ENCODE measurements at places on chromosomes 3 and 15.
A peak's percentile ranks its signal among the peaks of the same experiment; 100 is the strongest.

DNA sequence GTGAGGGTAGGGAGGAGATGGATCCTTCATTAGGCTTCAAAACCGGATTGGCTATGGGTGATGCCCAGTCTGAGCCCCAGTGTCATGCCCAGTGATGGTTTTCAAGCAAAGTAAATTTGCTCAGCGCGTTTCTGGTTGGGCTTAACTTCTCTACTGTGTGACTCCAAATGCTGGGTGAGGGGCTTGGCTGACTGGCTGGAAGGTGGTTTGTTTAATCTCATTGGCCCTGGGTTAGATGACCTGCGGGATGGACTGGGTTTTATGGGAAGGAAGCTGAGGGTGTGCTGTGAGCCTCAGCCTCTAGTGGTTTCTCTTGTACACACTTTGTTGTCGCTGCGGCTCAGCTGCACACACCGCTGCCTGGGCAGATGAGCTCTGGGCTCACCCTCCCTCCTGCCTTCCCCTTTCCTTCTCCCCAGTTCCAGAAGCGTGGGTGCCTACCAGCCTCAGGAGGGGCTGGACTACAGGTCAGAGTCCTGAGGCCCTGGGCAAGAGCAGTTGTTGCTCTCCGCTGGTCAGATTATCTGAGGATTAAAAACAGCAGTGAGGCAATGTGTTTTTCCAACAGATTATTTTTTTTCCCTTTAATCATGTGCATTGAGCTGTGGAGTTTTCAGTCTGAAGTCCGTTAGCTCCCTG lies 18.6 kb downstream of the PDIA5 start:
- no peak for DNase-seq

GRCh38 chr15:92565351-92566125 lies 90.0 kb downstream of the FAM174B start:
- DNase-seq: no peak

GRCh38 chr3:55339819-55340218 lies 147.3 kb downstream of the WNT5A start:
- no peak for DNase-seq

GRCh38 chr15:69787791-69788190 lies 309.9 kb downstream of the TLE3 start:
- DNase-seq: no peak

- no peak for DNase-seq
Measured at GRCh38 chr15:93265111-93265556, 176.1 kb upstream of the RGMA start.

DNA sequence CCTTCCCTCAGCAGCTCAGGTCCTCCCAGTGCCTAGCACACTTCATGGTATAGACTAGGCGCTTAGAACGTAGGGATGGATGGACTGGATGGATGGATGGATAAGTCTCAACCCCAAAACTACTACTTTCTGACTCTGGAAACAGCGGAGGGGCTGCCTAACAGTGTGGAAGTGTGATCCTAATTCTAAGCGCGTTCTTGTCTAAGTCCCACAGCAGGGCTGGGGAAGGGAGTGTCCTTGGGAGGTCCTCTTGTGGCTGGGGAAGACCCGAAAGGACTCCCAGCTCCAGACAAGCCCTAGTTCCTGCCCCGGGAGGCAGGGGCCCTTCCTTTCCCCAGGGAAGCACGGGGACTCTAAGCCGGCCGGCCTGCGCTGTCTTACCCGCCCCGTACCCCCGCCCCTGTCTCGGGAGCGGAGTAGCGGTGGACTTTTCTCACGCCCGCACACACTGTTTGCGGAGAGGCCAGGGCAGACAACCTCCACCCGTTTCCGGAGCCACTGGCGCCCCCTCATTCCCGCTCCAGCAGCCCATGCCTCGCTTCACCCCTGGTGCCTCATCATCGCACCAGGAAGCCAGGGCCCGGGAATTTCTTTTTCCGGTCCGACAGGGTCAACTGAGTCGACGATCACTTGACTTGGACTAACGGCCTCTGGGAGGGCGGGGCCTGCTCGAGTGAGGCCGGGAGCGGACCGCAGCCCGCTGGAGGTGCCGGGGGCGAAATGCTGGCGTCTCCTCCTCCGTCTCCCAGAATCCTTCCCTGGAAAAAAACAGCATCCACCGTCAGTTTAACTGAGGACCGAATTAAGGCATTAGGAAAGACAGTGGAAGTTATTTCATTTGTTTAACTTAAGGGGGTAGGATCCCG lies 133.3 kb downstream of the TBC1D2B start:
- DNase-seq: peak; percentile 21

DNA sequence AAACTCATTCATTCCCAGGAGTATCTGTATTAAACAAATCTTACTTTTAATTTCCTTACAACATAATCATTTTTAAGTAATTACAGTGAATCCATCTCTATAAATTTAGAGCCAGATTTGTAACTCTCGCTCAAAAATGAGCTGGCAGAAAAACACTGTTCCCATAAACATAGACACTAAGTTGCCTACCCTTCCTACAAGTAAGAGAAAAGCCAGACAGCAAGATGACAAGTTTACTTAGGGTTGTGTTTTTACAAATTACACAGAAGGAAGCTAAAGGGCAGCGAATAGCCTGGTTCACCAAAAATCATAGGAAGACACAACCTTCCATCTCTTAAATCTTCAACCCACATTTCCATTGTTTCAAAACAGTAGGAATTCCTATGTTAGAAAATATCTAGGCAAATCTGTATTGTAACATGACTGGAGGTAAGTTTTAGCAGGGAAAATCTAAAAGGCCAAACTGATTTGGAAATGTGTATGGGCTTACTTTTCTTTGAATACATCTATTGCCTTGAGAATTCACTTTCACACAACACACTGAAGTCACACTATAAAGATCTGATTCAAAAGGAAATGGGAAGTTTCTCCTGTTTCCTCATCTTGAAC lies 21.7 kb downstream of the HERC1 start:
- DNase-seq: no peak

DNA sequence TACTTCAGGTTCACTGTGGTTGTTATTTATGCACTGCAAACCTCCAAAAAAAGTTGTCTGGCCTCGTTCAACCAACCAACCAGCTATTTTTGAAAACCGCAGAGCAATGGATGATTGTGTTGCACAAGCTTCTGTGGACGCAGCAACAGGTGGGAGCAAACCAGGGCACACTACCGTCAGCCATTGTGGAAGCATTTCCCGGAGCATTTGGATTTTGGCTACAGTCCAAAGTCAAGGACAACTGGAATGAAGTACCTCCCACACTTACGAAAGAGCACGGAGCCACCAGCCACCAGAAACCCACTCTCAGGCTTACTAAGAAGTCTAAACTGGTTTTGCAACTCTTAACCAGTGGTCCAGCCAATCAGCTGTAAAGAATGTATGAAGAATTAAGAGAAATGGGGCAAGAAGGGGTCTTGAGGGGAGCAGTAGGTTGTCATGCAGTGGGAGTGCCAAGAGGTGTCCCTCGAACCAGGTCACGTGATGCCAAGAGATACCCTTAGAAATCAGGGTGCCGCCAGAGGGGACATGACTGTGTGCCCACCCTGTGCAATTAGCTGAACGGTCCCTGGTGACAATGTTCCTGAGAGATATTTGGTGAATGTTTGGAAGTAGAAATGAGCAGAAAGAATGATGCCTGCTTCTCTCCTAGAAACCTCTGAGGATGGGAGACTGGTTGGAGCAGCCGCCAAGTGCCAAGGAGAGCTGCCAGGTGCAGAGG lies 68.9 kb upstream of the PCSK6 start:
- DNase-seq: no peak

GRCh38 chr3:28115316-28115715 lies 126.1 kb upstream of the CMC1 start:
- no peak for DNase-seq

- no peak for DNase-seq
Measured at GRCh38 chr15:47246317-47246716, 471.0 kb upstream of the SEMA6D start.

DNA sequence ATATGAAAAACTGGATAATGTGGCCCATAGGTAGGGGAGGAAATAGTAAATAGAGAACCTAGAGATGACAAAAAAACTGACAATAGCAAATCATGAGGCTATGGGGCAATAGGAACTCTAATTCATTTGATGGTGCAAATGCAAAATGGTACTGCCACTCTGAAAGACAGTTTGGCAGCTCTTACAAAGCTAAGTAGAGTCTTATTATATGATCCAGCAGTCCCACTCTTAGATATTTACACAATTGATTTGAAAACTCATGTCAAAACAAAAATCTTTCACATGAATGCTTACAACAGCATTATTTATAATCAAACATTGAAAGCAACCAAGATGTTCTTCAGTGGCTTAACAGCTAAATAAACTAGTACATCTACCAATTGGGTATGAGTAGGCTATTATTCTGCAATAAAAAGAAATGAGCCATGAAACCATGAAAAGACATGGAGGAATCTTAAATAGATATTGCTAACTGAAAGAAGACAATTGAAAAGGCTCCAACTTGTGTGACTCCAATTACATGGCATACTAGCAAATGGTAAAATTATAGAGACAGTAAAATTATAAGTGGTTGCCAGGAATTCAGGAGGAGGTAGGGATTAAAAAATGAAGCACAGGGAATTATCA lies 321.8 kb upstream of the STAC start:
- no peak for DNase-seq

DNA sequence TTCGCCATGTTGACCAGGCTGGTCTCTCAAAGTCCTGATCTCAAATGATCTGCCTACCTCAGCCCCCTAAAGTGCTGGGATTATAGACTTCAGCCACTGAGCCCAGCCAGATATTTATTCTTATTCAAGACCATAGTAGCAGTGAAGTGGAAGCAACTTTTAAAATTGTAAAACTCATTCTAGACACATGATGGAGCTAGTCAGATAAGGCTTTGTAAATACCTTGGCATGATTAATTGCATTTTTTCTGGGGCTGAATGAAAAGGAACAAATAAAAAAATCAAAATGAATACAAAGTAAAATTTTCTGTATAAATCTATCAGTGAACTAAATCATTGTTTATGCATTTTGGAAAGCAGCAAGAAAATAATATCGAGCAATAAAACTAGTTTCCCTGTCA lies 4.1 kb upstream of the MYO1E start:
- DNase-seq: no peak

DNA sequence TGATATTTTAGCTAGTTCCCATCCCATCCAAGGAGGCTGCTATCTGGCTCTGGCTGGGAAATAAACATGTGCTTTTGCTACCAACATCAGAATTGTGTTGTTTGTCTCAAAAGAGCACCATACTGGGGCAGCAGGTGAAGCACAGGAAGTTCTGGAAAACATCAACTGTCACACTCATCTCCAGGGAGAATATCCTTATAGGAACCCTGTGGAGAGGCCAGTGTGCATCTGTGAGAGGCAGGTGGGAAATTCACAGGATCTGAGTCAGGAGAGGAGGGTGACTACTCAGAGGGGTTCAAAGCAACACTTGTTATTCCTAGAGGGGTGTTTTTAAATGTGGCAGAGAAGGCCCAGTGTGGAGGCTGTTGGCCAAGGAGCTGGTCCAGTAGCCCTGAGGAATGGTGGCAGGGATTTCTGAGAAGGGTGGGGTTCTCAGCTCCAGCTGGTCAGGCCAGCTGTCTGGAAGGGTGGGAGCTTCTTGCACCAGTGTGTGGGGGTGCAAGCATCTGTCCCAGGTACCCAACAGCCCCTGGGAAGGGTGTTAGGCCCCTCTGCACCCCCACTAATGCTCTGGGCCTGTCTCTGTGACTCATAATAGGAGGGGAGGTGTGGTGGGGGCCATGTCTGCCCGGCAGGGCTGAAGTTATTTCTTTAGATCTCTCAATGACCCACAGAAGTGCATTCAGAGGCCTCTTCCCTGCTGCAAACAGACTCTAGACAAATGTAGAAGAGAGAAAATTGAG lies 28.7 kb downstream of the RPSA start:
- DNase-seq: no peak

- DNase-seq: no peak
Measured at GRCh38 chr3:124826703-124827102, 60.5 kb downstream of the ITGB5 start.

DNA sequence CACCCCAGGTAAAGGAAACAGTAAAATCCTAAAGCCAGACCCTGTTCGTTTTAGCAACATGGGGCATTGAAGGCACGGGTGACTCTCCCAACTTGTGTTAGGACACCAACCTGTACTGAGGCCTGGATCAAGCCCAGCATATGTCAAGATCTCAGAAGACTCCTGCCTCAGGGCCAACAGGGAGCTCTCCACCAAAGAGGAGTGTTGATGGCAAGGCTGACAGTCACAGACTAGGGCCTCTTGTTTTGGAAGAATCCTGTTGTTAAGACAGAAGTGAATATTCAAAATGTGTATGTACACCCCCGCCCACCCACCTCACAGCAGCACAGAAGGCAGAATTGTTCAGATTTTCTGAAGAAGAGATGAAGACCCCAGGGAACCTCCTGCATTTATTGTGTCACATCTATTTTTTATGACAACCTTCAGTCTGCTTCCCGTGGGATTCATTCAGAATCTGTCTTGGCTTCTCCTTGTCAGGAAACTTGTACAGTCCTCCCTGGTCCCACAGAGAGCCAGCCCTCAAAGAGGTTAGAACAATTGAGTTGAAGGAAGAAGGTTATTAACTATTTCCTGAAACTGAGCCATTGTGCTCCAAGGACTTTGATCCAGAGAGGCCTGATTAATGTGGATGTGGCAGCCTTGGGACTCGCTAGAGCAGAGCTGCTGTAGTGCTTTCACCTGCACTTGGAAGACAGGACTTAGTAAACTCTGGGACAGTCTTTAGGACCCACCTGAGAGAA lies 61.7 kb upstream of the PLXNA1 start:
- DNase-seq: no peak

- no peak for DNase-seq
Measured at GRCh38 chr3:177224414-177224813, 27.1 kb upstream of the TBL1XR1 start.

DNA sequence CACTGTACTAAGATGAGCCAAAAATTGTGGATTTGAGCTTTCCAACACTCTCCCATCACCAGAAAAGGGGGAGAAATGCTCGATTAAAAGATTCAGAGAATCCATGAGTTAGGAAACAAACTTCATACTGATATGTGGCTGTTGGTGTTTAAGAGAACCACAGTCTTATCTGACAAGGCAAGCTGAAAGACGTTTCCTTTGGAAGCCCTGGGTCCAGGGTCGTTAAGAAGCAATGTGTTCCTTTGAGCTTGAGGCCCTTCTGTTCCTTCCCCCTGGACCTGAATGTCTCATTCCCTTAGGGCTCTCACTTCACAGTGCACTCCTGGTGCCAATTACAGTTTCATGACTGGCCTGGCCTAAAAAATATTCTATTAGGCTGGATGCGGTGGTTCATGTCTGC lies 524.8 kb upstream of the PPP2R3A start:
- DNase-seq: no peak

DNA sequence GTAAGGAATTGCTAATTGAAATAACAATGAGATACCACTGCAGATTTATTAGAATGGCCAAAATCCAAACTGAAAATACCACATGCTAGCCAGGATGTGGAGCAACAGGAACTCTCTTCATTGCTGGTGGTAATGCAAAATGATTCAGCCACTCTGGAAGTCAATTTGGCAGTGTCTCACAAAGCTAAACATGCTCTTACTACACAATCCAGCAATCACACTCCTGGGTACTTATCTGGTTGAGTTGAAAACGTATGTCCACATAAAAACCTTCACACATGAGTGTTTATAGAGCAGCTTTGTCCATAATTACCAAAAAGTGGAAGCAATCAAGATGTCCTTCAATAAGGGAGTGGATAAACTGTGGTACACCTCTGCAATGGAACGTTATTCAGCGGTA lies 113.3 kb downstream of the SMAD6 start:
- DNase-seq: no peak
